Large intestine (tissue), 12 donors: ENCODE measurements at places on chromosomes 12 and 14.

DNA sequence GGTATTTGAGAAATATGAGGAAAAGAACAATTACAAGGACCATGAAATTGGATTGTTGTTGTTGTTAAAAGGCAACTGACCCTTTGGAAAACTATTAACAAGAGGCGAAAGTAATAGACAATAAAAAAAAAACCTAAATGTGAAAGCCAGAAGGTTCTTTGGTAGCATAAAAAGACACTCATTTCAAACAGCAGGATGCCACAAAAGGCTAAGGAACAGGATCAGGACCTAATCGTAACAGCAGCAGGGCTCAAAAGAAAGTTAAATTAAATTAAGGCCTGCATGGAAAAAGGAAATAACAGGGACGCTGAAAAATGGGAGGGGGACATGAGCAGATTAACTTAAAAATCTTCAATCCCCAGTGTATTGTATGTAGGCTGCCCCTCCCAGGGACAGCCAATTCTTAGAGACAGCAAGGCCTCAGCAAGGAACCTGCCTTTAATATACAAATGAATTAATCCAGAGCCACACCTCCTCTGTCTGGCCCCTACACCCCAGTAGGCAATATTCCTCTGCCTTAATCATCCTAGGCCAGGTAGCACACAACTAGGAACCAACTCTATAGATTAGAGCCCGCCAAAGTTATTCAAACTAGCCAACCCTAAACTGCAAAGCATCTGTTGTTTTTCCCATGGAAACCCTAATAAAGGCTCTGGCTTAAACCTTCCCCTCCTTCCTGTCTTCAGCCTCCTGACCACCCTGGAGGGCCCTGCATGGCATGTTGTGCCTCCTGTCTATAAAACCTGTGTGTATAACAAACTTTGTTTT, 28.4 kb upstream of the AP4S1 start:
- no peak for DNase-seq

- peak; percentile 87 for DNase-seq
Measured at GRCh38 chr12:107042801-107043200, 50.5 kb downstream of the CRY1 start.

DNA sequence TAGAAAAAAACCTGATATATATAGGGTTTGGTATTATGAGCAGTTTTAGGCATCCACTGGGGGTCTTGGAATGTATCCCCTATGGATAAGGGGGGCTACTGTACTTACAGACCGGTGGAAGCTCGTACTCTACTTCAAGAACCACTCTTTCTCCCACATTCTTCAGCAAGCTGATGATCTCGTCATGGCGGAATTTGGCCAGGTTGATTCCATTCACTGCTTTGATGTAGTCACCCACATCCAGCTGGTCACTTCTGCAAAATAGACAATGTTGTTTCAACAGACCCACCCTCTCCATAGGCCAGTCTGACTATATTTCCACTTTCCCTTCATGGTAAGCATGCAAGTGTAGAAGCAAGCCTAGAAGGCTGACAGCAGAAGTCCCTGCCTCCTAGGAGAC, 139.9 kb downstream of the GRIP1 start:
- no peak for DNase-seq

- no peak for DNase-seq
Measured at GRCh38 chr12:15956010-15956409, 44.9 kb downstream of the DERA start.

DNA sequence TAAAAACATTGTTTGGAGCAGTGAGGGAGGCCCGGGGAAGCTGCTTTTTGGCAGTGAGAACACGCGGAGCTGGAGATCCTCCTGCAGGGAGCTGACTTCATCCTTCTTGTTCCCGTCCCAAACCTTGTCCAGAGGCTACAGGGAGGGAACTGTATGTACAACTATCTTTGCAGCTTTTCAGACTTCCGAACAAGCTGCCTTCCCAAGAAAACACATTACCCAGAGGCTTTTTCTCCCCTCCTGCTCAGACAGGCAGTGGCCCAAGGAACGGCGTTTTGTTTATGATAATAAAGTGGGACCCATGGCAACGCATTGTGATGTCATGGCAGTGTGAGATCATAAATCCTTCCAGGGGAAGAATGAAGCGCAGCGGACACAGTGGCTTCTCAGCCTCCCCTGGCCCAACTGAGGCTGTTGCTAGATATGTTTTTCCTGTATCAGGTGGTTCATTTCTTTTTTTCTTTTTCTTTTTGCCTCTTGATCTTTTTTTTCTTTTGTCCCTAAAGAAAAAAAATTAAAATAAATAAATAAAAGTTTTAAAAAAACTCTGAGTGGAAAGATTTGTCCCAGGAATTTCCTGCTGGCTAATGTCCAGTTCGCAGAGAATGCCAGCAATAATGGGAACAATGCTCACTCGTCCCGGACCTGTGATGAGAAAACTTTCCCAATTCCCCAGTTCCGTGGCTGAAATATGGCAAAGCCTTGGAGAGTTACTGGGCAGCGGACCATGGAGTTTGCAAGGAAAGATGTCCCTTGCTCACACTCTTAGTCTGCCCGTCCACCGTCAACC, 103.4 kb upstream of the MAP1LC3B2 start:
- DNase-seq = peak; percentile 89

GRCh38 chr12:30533558-30534265, 162.0 kb downstream of the IPO8 start:
- no peak for DNase-seq

DNA sequence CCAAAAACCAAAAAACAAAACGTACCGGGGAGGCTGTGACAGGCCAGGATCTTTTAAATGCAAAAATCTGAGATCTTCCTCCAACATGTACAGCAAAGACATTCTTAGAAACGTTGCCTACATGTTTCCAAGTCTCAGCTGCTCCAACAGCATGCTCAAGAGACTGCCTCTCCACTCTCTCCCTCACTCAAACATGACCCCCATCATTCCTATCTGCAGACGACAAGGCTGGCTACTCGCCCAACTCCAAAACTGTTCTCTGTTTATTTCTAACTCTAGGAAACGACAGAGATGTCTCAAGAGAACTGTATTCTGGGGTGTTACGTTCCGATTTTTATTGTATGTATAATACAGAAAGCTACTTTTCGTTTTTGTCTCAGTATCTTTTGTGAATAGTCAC, 57.5 kb upstream of the TMCC3 start:
- DNase-seq = peak; percentile 58

DNA sequence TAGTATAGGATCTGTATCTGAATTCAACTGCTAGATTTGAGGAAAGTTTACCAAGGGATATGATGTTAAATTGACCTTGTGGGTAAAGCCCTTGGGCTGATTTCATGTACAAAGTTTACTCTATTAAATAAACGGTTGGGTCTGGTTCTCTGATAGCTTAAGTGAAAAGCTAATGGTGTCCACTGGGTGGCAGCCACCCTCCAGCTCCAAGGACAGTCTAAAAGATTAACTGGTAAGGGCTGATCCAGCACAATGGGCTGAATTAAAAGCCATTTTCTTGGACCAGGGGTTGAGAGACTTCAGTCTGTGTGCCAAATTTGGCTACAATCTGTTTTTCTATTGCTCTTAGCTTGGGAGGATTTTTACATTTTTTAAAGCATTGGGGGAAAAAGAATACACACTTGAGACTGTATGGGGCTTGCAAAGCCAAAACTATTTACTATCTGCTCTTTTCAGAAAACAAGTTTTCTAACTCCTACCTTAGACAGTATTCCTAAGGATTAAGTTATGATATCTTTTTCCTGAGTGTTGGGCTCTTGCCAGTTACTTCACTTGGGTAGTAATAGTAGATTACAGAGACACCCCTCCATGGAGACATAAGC, 116.5 kb downstream of the GPHN start:
- DNase-seq = peak; percentile 43

DNA sequence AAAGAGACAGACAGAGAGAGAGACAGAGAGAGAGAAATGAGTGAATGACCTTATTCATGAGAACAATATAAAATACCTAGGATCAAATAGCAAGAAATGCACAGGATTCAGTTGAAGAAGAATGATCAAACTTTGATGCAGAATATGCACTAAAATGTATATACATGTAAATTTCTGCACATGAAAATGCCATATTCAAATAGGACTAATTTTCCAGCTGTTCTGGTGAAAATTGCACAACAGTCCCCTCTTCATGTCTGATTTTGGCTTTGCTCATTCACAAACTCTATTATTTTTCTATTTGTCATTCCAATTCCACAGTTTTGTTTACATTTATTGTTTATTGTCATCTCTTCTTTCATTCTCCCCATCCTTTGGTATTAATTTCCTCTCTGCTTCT, 34.2 kb downstream of the PRB2 start:
- DNase-seq = no peak

- DNase-seq = no peak
Measured at GRCh38 chr12:104623883-104624282, 167.1 kb downstream of the CHST11 start.

- no peak for DNase-seq
Measured at GRCh38 chr12:6116471-6117021, 7.9 kb downstream of the VWF start.

- DNase-seq = no peak
Measured at GRCh38 chr12:15741082-15741481, 48.1 kb downstream of the EPS8 start.

- no peak for DNase-seq
Measured at GRCh38 chr12:89544681-89545184, 18.9 kb upstream of the POC1B start.

- DNase-seq = peak; percentile 71
Measured at GRCh38 chr12:119683816-119684215, 15.9 kb downstream of the PRKAB1 start.

- no peak for DNase-seq
Measured at GRCh38 chr14:24123424-24124417, 6.7 kb upstream of the FITM1 start.

GRCh38 chr14:31955936-31956579, 121.0 kb upstream of the ARHGAP5 start:
- no peak for DNase-seq
